ENCODE measurements at places on chromosomes 3 and 15.
A peak's percentile ranks its signal among the peaks of the same experiment; 100 is the strongest.

- DNase-seq: no peak
Observed at GRCh38 chr3:87895983-87896382, 162.8 kb downstream of the CGGBP1 start.

GRCh38 chr3:165347526-165347925 is 151.3 kb upstream of the SLITRK3 start:
- DNase-seq: no peak

DNA sequence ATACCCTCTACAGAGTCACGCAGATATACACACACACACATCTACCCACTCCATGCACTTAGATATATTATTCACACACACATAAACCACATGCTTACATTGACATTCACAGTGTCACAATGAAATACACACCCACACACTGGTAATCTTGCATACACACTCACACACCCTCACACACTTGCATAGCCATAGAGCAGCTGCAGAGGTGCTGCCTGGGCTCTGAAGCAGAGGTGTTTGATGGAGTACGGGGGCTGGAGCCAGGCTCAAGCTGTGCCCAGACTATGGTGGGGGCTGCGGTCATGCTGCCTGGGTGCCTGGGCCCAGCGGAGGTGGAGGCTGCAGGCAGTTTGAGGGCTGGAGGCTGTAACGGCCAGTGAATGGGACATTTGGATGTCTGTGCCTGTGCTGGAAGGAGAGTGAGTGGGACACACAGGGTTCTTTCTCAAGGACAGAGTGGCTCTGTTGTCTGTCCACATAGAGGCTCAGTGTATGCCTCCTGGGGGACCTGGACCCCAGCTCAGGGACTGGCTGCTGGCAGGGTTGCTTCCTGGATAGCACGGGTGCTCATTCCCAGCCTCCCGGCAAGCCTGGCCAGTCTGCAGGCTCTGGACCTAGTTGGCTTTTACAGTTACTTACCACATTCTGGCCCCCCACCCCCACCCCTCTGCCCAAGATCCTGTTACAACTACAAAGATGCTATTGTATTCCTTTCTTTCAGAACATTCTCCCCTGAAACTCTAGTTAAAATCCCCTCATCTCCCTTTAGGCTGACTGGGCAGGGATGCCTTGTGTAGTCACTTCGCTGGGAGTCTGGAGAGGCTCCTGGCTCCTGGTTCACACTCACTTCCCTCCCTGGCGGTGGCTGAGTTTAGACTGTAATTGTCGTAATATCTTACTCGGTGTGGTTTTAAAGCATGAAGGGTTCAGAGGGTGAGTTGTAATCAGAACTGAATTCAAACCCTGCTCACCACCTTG is 12.5 kb downstream of the GASK1A start:
- no peak for DNase-seq

DNA sequence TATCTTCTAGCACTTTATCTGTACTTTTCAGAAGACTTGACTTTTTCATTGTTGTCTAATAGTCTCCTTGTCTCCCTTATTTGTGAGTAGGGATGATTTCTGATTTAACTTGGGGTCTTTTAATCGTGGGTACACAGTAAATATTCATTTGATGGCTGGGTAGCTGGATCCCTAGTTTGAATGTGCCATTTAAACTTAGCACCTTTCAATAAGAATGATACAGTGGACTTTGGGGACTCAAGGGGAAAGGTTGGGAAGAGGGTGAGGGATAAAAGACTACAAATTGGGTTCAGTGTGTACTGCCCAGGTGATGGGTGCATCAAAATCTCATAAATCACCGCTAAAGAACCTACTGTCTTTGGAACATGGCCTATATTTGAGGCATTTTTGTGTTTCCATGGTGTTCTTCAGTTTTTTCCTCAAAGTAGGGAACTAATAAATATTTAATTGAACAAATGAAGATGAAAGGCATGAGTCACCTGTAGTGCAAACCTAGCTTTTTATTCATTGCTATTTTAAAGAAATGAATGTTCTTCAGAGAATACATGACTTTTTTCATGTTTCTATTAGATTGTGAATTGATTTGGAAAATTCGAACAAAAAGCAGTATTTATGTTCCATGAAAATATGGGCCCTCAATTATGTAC is 12.1 kb downstream of the FNDC3B start:
- no peak for DNase-seq

DNA sequence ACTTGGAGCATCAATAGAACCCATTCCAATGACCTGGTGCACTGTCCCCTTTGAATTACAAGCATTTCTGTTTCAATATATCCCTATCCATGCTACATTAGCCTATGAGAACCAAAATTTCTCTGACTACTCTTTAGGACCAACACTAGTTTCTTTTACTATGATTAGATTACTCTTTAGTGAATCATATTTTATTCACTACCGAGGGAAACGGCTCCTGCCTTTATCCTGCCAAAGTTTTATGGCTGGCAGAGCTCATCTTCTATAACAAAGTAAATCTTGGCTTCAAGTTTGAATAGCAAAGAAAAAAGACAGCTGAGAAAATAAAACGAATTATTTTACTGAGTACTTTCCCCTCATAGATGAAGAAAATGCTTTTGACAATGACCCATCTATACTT is 120.9 kb downstream of the SLC9A9 start:
- no peak for DNase-seq

GRCh38 chr15:84832448-84833040 is 15.4 kb downstream of the ALPK3 start:
- no peak for DNase-seq

- peak; percentile 87 for DNase-seq
Observed at GRCh38 chr3:112020674-112021085, 13.9 kb upstream of the TMPRSS7 start.

- no peak for DNase-seq
Observed at GRCh38 chr3:124653071-124653796, 77.0 kb upstream of the UMPS start.

GRCh38 chr3:1228289-1228688 is 135.5 kb downstream of the CNTN6 start:
- no peak for DNase-seq

DNA sequence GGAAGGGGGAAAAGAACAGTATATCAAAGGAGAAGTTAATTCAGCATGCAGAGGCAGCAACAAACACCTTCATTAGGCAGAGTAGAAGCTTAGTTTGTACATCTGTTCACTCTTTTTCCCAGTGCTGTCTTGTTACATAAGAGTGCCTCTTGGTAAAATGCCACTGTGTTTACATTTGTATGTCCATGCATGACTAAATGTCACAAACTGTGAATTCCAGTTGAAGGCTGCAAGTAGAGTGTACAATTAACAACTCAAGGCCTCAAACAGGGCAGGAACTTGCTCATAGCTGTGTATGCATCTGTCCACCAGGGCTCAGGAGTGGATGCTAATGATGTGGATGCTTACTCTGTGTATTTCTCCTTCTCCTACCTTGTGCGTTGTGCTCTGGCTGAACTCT is 214.2 kb upstream of the TPM1 start:
- peak; percentile 47 for DNase-seq

- DNase-seq: no peak
Observed at GRCh38 chr15:68042156-68042854, 11.8 kb upstream of the PIAS1 start.

GRCh38 chr15:58329781-58330671 is 101.8 kb upstream of the LIPC start:
- DNase-seq: peak; percentile 22

GRCh38 chr3:122100083-122100482 is 44.9 kb downstream of the CD86 start:
- DNase-seq: no peak

- no peak for DNase-seq
Observed at GRCh38 chr3:59867185-59868002, 817.6 kb upstream of the CFAP20DC start.
